ENCODE measurements at places on chromosomes 4 and X.

GRCh38 chr4:146183209-146183608 lies 7.7 kb downstream of the LSM6 start:
- no peak for DNase-seq

GRCh38 chrX:3450881-3451570 lies 104.6 kb upstream of the MXRA5 start:
- DNase-seq, result no peak

GRCh38 chrX:4588466-4588865 lies 875.0 kb upstream of the PRKX start:
- no peak for DNase-seq

- DNase-seq, result no peak
Measured at GRCh38 chrX:44228621-44229020, 114.9 kb downstream of the EFHC2 start.

DNA sequence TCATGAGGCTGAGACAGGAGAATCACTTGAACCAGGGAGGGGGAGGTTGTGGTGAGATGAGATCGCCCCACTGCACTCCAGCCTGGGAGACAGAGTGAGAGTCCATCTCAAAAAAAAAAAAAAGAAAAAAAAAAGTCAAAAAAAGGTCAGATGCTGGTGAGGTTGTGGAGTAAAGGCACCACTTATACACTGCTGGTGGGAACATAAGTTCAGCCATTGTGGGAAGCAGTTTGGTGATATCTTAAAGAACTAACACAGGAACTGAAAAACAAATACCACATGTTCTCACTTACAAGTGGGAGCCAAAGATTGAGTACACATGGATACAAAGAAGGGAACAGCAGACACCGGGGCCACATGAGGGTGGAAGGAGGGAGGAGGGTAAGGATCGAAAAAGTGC lies 149.0 kb downstream of the PHF8 start:
- no peak for DNase-seq

DNA sequence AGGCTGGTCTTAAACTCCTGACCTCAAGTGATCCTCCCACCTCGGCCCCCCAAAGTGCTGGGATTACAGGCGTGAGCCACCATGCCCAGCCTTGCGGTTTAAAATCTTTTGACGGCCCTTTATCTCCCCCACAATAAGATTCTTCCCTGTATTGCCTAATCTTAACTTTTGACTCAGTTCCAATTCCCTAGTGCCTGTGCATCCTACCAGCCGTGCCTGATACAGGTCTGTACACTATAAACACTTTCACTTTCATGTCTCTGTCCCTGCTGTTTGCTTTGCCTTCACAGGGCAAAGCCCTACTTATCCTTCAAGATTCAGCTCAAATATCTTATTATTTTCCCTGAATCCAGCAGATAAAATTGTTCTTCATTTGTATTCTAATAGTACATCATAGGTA lies 74.6 kb downstream of the WDR44 start:
- DNase-seq, result no peak
